ENCODE measurements at places on chromosomes 5 and 9. TPM values are rescaled to one million over a fixed set of nuclear protein-coding genes. Genes with fewer than 3 reads are reported as not detected.

- peaks cover 1% of the 10 kb centered on the region for H3K36me3 ChIP-seq
- peak; percentile 74 for DNase-seq
Measured at GRCh38 chr5:139108063-139108824, 89.9 kb downstream of the SIL1 start.

DNA sequence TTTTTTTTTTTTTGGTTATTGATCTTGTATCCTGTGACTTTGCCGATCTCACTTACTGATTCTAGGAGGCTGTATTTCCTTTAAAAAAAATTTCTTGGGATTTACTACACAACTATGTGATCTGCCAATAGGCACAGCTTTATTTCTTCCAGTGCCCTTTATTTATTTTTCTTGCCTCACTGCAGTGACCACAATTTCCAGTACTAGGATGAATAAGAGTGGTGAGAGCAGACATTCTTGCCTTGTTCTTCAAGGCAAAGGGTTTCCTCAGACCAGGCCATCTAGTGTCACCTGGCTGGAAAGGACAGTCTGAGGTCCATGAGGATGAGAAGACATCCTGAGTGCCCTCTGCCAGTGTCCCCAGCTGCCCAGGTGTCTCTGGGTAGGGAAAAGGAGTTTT lies 265.4 kb downstream of the SPOCK1 start:
- H3K27ac ChIP-seq: no peak overlapping the region
- no peak for DNase-seq
- H3K36me3 ChIP-seq: no peaks in the 10 kb centered on the region
- peaks cover 12% of the 10 kb centered on the region for H3K27me3 ChIP-seq
- H3K4me3 ChIP-seq: no peak overlapping the region

DNA sequence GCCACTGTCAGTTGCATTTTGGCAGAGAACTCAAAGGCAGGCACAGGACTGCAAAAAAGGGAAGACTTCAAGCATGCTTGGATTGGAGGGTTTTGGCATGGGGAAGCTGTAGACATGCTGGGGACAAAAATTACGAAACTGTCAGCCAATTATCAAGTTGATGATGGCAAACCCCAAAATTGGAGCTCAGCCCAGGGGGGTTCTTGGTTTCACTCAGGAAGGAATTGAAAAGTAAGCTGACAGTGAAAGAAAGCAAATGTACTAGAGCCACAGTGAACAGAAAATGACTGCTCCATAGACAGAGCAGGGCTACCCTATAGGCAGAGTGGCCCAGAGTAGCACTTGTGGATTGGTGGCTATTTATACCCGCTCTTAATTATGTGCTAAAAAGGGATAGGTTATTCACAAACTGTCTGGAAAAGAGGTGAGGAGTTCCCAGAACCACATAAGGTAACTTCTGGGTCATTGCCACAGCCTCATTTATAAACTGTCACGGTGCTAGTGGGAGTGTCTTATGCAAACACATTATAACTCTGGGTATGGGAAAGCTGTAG lies 14.6 kb upstream of the CFAP95 start:
- peaks cover 3% of the 10 kb centered on the region for H3K4me1 ChIP-seq
- no peaks in the 10 kb centered on the region for H3K27me3 ChIP-seq
- peak overlapping the region; percentile 39 for H3K27ac ChIP-seq

DNA sequence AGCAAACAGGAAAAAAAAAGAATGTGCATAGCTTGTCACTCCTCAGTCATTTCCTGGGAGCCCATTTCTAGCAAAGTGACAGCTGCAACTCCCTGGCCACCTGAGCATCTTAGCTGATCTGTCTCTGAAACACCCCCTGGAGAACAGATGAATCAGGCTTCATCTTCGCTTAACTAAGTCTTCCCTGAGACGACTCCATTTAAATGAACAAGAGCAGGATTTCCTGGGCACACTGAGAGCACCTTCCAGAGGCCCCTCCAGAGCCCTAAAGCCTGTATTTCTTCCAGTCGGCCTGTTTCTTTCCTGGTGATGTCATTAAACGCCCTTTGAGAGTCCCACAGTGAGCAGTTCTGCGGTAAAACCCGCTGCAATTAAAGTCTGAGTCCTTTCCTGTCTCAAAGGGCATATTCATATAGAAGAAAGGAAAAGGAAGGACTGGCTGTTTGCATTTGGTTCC lies 13.9 kb downstream of the TGFBI start:
- DNase-seq: no peak
- H3K27ac ChIP-seq: no peak overlapping the region
- H3K27me3 ChIP-seq: no peaks in the 10 kb centered on the region
- H3K4me3 ChIP-seq: no peak overlapping the region

GRCh38 chr9:36263683-36264082 lies 5.4 kb upstream of the GNE start:
- no peak overlapping the region for H3K4me3 ChIP-seq
- H3K27me3 ChIP-seq: no peaks in the 10 kb centered on the region
- H3K36me3 ChIP-seq: no peaks in the 10 kb centered on the region
- H3K4me1 ChIP-seq: no peaks in the 10 kb centered on the region

GRCh38 chr5:91175708-91176107 lies 207.4 kb downstream of the ARRDC3 start:
- H3K27me3 ChIP-seq: no peaks in the 10 kb centered on the region
- H3K4me1 ChIP-seq: no peaks in the 10 kb centered on the region
- H3K27ac ChIP-seq: no peak overlapping the region
- H3K36me3 ChIP-seq: no peaks in the 10 kb centered on the region
- no peak overlapping the region for H3K4me3 ChIP-seq

- peak; percentile 97 for DNase-seq
- H3K27me3 ChIP-seq: no peaks in the 10 kb centered on the region
- H3K4me3 ChIP-seq: no peak overlapping the region
- peaks cover 2% of the 10 kb centered on the region for H3K4me1 ChIP-seq
- H3K36me3 ChIP-seq: no peaks in the 10 kb centered on the region
Measured at GRCh38 chr9:124180557-124180956, 77.2 kb upstream of the NEK6 start.

The PARP8 gene
- 33.3 TPM for total RNA-seq

GRCh38 chr9:85224729-85225128 lies 517.0 kb downstream of the AGTPBP1 start:
- H3K27ac ChIP-seq: no peak overlapping the region
- DNase-seq: no peak
- H3K36me3 ChIP-seq: no peaks in the 10 kb centered on the region
- no peaks in the 10 kb centered on the region for H3K4me1 ChIP-seq
- H3K4me3 ChIP-seq: no peak overlapping the region

DNA sequence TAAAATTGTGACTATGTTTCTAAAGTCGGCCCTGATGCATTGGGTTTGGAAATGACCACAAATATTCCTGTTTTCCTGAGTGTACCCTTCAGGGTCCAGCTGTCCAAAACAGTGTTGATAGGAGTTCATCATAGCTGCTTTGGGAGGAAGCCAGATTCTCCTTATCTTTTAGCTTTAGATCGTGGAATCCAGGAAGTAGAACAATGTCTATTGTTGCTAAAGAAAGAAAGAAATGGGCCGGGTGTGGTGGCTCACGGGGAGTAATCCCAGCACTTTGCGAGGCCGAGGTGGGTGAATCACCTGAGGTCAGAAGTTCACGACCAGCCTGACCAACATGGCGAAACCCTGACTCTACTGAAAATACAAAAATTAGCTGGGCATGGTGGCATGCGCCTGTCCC lies 9.5 kb downstream of the CAVIN4 start:
- no peaks in the 10 kb centered on the region for H3K27me3 ChIP-seq
- DNase-seq: no peak
- no peak overlapping the region for H3K4me3 ChIP-seq
- H3K27ac ChIP-seq: no peak overlapping the region

The FBP2 gene
- 0.88 TPM for total RNA-seq

- H3K27ac ChIP-seq: no peak overlapping the region
- no peaks in the 10 kb centered on the region for H3K4me1 ChIP-seq
- H3K4me3 ChIP-seq: no peak overlapping the region
- DNase-seq: no peak
- H3K36me3 ChIP-seq: no peaks in the 10 kb centered on the region
Measured at GRCh38 chr9:25094518-25094917, 548.8 kb upstream of the IZUMO3 start.

DNA sequence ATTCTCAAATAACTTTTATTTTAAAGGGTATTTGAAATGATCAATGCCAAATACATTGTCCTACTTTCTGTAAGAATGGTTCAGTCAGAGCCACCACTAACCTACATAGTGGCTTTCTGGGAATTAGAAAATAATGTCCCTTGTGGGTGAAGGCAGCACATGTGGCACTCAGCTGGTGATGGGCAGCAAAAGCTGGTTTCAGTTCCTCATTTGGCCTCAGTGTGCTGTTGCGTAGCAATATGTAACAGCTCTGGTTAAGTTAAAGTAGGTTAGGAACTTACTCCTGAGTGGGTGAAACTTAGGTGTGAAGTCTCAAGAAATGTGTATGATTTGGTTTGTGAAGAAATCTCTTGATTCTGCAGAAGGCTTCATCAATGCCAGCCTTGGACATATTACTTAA lies 99.6 kb upstream of the SPEF2 start:
- H3K27me3 ChIP-seq: no peaks in the 10 kb centered on the region
- no peaks in the 10 kb centered on the region for H3K4me1 ChIP-seq
- DNase-seq: no peak
- H3K27ac ChIP-seq: no peak overlapping the region
- H3K4me3 ChIP-seq: no peak overlapping the region
- H3K36me3 ChIP-seq: no peaks in the 10 kb centered on the region

DNA sequence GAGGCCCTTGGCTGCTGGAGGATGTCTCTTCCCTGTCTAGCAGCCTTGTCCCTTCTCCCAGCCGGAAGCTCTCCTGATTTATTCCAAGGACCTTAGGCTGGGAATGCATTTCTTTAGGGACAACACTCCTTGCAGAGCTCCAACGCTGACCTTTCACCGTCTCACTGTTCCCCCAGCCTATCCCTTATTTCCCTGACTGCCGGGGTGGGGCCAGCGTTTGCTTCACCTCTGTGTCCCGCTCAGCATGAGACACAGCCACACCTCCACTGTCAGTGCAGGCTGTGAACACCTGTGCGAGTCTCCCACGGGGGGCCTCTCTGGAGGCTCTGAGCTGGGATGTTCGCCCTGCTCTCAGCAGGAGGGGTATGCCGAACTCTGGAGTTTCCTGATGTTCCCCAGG lies 106.2 kb upstream of the FCN2 start:
- no peak for DNase-seq
- peaks cover 37% of the 10 kb centered on the region for H3K36me3 ChIP-seq
- no peaks in the 10 kb centered on the region for H3K27me3 ChIP-seq
- H3K27ac ChIP-seq: no peak overlapping the region

- H3K36me3 ChIP-seq: no peaks in the 10 kb centered on the region
- no peaks in the 10 kb centered on the region for H3K4me1 ChIP-seq
- no peak overlapping the region for H3K4me3 ChIP-seq
- no peak for DNase-seq
- H3K27me3 ChIP-seq: no peaks in the 10 kb centered on the region
Measured at GRCh38 chr5:95843733-95844223, 21.3 kb upstream of the GLRX start.

The STKLD1 gene
- 1.4 TPM for total RNA-seq

The FUBP3 gene
- total RNA-seq: 44.6 TPM

The GABRP gene
- 1.5 TPM for total RNA-seq

Data from lung (tissue), 17 donors.